Naive thymus-derived CD8-positive, alpha-beta T cell (primary cell): ENCODE measurements at places on chromosomes 13 and 19.

DNA sequence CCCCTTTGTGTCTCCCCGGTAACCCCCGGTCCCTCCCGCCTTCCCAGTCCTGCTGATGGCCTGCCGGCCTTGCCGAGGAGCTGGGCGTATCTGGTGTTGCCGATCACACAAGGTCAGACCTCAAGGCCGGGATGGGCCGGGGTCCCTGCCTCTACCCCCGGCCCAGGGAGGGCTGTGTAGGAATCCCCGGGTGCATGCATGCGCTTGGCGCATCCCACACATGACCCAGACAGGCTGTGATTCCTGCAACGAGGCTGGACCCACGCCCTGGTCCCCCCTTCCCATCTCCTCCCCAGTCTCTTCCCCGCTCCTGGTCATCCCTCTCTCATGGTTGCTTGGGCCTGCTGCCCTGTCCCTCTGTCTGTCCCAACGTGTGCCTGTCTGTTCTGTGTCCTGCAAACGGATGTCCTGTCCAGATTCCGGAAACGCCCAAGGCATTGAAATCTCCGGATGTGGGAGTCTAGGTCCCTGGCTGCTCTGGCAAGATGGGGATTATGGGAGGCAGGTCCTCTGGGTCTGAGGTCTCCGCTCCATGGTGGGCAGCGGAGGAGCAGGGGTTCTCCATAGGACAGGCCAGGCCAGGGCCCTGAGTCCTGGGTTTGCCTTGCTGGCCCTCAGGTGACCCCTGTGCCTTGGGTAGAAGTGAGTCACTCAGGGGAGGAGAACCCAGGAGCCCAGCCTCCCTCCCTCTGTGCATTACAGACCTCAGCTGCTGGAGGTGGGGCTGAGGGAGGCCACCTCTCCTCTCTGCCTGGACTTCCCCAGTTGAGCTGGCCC is 1.6 kb downstream of the PKN1 start:
- no peak for DNase-seq

DNA sequence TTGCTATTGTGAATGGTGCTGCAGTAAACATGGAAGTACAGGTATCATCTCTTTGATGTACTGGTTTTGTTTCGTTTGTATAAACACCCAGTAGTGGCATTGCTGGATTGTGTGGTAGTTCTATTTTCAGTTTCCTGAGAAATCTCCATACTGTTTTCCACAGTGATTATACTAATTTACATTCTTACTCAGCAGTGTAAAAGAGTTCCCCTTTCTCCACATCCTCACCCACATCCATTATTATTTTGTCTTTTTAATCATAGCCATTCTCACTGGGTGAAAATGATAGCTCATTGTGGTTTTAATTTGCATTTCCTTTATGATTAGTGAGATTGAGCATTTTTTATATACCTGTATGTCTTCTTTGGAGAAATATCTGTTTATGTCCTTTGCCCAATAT is 62.3 kb upstream of the PARP4 start:
- DNase-seq = no peak

DNA sequence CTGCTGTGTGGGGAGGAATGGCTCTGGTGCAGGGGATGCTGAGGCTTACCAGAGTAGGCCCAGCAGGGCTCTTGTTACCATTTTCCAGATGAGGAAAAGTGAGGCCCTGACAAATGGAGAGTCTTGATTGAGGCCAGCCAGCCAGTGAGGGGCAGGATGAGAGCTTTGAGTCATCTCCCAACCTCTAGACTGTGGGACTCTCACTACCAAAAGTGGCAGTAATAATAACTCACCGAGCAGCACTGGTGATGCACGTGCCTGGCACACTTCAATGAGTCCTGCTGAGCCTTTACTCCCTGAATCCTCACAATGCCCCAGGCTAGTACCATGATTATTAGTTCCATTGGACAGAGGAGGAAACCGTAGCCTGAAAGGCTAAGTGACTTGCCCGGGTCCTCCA is 7.8 kb downstream of the CIC start:
- DNase-seq = no peak

- DNase-seq = no peak
Observed at GRCh38 chr13:103557878-103558277, 491.7 kb upstream of the SLC10A2 start.

DNA sequence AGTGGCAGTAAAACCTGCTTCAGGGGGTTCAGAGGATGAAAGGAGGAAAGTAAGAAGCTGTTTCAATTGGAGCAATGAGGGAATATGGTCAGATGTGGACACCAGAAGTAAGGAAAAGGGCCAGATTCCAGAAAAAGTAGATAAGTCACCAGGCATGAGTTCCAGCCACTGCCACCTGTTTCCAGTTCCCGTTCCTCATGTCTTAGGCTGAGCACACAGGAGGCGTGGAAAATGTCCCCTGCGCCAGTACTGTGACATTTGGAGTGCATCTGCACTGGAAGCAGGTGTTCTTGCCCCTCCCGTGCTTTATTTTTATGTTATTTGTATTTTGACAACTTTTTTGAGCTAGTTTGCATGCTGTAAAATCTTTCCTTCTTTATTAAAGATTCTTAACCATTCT is 25.3 kb downstream of the LMO7 start:
- DNase-seq = no peak

- DNase-seq = no peak
Observed at GRCh38 chr19:30666301-30666803, 294.2 kb downstream of the ZNF536 start.

- DNase-seq = no peak
Observed at GRCh38 chr13:95644601-95645052, at the start of gene DZIP1. DZIP1 (minus strand) TSS chr13:95644706; CDS start chr13:95642029, 2,677 bp downstream.

- no peak for DNase-seq
Observed at GRCh38 chr13:76730220-76730619, 156.0 kb downstream of the KCTD12 start.

- DNase-seq = no peak
Observed at GRCh38 chr13:59471106-59471505, 692.6 kb downstream of the DIAPH3 start.

DNA sequence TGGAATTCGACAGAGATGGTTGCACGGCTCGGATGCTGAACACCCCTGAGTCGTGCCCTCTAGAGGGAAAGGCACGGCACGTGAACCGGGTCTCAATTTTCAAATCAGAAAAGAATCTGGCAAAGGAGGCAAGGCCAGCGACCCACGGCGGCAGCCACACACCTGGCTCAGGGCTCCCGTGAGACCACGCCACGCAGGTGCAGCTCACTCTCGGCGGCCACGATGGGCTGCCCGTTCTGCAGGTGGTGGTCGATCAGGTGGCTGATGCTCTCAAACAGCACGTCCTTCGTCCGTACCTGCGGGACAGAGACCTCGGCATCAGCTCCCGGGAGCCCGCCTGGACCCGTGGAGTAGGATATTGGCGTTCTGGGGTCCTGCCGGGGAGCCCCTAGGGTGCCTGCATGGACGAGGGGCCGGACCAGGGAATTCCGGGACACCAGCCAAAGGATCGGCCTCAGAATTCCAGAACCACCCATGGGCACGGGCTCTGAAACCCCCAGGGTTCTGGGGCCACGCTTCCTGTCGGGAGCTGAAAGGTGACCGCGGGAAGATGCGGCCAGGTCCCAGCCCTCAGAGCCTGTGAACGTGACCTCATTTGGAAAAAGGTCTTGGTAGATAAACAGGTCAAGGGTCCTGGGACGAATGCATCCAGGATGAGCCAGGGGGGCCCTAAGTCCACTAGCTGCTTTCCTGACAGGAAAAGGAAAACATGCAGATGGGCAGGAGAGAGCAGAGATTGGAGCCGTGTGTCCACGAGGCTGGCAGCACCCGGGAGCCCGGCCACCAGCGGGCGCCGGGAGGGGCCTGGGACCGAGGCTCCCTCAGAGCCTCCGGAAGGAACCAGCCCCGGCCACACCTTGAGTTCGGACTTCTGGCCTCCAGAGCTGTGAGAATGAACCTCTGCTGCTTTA is 10.1 kb upstream of the C2CD4C start:
- no peak for DNase-seq

- peak; percentile 73 for DNase-seq
Observed at GRCh38 chr13:84137292-84137691, 255.0 kb upstream of the SLITRK1 start.

GRCh38 chr19:36113894-36114720 is 568 bp downstream of the POLR2I start:
- DNase-seq = no peak

- DNase-seq = peak; percentile 20
Observed at GRCh38 chr19:40191836-40192646, 815 bp downstream of the MAP3K10 start.

GRCh38 chr19:23986623-23987022 is 71.9 kb downstream of the ZNF726 start:
- no peak for DNase-seq

GRCh38 chr13:79918620-79919019 is 422.3 kb downstream of the SPRY2 start:
- no peak for DNase-seq

DNA sequence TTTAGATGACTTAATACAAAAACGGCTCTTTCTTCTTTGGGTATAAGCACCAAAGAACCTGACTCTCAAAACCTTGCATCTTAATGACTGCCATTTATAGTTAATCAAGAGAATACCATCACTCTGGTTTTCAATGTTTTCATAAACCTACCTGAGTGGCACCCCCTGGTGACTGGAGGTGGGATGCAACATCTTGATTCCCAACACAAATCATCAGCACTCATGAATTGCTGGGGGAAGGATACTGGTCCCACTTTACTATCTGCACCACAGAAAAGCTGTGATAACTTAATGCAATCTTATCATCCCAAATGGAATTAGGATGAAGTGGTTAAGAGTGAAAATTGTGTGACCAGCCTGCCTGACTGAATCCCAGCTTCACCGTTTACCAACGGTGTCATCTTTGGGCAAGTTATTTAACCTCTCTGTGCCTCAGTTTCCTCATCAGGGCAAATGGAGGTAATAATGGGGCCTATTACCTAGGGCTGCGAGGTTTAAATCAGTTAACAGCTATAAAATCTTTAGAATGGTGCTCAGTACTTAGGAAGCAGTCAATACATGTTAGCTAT is 366.4 kb downstream of the KLF12 start:
- peak; percentile 23 for DNase-seq

DNA sequence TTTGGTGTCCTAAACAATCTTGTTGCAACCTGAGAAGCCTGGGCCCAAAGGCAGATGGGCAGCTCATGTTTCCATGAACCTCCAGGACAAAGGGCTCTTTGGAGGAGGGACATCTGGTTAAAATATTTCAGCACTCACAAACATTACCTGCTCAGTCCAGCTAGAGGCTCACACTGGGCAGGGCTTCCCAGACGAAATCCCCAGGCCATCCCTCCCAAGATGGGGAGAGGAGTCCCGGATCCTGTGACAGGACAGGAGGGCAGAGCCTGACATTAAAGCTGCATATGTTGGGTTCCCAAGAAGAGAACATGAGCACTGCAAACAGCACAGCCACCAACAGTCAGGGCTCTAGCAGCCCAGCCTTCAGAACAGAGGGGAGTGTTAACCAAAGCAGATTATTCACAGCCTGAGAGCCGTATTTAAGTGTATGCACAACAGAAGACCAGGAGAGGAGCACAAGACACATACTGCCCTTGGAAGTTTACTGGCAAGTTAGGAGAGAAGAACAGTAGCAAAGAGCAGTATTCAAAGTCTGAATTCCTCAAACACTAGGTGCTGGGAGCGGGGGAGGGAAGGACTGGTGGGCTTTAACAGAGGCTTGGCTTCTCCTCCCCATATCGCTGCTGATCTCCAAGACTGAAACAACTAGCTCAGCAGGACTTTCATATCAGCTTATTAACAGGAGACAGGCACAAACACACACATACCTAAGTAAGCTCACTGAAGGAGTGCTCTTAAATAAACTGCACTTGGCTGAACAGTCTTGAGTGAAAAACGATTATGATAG is 12.3 kb downstream of the ATP7B start:
- DNase-seq = no peak
